Activated CD4-positive, alpha-beta T cell treated with anti-CD3 and anti-CD28 coated beads for 24 hours (primary cell): ENCODE measurements at places on chromosomes 1 and 21.

GRCh38 chr21:42539342-42539741 lies 25.7 kb downstream of the SLC37A1 start:
- DNase-seq, result no peak

GRCh38 chr1:203121186-203122015 lies 6.1 kb upstream of the ADORA1 start:
- no peak for DNase-seq

DNA sequence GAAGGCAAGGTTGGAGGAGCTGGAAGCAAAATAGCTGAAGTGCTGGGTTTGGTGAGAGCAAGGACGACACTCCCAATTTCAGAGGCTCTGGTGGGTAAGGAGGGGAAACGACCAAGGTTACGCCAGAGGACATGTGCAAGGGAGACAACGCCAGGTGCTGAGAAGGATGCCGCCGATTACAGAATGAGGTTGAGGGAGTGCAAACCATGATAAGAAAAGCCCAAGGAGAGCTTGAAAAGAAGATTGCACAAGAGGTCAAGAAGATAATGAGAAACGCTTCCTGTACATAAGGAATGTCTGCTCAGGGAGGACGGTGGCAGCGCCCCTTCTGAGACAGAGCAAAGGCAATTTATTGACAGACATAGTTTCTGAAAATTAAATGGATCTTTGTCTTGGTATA lies 382.0 kb upstream of the PROX1 start:
- no peak for DNase-seq

- no peak for DNase-seq
Observed at GRCh38 chr1:47180603-47181094, 9.2 kb downstream of the PDZK1IP1 start.

- DNase-seq, result peak; percentile 70
Observed at GRCh38 chr21:37257967-37258877, 8.9 kb downstream of the VPS26C start.

GRCh38 chr1:47669081-47669585 lies 231.3 kb downstream of the FOXD2 start:
- no peak for DNase-seq

GRCh38 chr1:41812453-41812852 lies 106.3 kb downstream of the HIVEP3 start:
- no peak for DNase-seq

DNA sequence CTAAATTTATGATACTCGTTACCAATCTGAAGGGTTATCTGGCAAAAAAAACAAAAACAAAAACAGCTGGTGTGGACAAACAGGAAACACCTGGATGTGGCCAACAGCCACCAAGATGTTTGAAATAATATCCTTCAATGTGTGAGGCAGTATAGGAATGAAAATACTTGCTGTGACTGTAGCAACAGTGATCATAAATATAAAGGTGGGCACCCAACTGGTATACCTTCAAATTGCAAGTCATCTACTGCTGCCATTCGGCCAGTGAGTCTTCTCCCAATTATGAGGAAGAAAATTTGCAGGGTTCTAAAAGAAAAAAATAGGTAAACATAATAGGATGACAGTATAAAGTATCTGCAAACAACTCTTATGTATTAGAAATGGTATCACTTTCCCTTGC lies 916 bp downstream of the YIPF1 start:
- DNase-seq, result no peak

DNA sequence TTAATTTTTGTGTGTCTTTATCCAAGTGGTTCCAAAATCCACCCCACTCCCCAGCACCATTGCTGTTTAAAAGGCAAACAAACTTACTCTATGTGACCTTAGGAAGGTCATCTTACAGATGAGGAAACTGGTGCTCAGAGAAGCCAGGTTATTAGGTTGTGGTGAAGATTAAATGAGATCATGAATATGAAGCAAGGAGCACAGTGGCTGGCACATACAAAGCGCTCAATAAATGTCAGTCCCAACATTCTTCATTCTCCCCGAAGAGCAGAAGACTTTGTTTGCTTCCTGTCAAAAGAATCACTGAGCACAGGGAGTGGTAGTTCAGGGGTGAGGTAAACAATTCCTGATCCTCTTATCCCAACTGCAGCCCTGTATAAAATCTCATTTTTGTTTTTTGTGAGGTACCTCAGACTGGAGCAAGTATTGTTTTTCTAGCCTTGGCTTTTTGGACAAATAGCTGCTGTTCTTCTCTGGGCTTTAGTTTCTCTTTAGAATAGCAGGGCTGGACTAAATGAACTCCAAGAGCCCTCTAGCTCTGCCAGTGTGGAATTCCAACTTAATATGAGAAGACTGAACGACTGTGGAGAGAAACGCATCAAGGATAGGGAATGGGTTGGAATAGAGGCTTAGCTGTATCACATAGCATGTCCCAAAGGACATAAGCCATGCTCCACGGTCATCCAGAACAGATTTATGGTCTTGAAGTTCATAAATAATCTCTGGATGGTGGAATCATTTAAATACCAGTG lies 455.3 kb upstream of the USP24 start:
- DNase-seq, result no peak

- DNase-seq, result no peak
Observed at GRCh38 chr21:42248783-42249597, 30.1 kb downstream of the ABCG1 start.

GRCh38 chr1:193827516-193827915 lies 641.1 kb upstream of the B3GALT2 start:
- no peak for DNase-seq

GRCh38 chr21:27369978-27370571 lies 403.2 kb upstream of the ADAMTS5 start:
- DNase-seq, result no peak

DNA sequence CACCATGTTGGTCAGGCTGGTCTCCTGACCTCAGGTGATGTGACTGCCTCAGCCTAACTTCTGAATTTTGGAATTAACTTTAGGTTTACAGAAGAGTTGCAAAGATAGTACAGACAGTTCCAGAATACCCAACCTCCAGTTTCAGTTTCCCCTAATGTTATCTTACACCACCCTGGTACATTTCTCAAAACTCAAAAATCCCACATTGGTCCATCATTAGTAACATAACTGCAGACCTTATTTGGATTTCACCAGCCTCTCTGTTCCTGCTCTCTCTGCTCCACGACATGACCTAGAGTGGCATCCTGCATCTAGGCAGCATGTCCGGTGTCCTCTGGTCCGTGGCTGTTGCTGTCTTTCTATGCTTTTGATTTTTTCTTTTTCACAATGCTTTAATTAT lies 5.0 kb upstream of the ZC3H12A start:
- DNase-seq, result no peak

DNA sequence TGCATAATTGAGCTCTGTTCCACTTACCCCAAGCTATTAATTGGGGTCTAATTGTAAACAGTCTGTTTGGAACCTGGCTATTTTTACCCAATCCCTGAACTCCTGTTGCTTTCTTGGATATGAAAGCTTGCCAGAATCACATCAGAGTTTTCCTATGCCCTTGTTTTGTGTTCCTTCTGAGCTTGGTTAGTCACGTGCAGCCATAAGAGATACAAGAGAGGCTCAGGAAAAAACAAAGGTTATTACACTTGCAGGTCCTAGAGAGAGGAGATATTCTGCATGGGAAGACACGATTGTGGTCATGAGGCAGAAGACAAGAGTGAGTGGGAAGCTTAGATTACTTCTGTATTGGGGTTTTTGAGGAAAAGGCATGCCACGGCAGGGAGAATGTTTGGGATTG lies 46.0 kb upstream of the RGL1 start:
- DNase-seq, result no peak

GRCh38 chr1:9537863-9538668 lies 1.2 kb upstream of the SLC25A33 start:
- no peak for DNase-seq

DNA sequence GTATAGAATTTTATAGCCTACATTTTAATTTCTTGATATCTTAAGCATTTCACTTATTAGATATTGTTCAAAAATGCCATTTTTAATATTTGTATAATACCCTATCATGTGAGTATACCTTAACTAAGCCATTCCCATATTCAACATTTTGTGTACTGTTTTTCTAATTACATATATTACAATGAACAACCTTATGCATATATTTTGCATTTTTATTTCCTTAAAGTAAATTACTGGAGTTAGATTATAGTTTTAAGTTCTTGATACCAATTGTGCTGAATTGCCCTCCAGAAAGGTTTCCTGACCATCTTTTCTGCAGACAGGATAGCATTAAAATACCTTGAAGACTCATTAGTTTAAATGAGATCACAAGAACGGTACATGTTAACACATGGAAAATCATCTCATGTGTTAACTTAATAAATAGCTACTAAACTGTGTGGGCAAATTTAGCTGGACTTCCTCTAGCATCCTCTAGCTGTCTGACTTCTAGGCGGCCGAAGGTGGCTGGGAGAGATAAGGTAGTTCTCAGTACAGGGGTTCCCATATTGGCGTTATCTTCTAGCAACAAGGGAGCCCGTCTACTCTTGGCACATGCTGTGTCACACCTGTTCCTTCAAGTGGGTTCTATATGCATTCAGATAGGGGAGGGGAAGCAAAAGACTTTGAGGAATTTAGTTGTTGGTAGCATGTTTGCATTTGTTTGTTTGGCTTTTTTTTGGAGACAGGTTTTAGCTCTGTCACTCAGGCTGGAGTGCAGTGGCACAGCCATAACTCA lies 8.9 kb downstream of the DCLRE1B start:
- DNase-seq, result no peak

DNA sequence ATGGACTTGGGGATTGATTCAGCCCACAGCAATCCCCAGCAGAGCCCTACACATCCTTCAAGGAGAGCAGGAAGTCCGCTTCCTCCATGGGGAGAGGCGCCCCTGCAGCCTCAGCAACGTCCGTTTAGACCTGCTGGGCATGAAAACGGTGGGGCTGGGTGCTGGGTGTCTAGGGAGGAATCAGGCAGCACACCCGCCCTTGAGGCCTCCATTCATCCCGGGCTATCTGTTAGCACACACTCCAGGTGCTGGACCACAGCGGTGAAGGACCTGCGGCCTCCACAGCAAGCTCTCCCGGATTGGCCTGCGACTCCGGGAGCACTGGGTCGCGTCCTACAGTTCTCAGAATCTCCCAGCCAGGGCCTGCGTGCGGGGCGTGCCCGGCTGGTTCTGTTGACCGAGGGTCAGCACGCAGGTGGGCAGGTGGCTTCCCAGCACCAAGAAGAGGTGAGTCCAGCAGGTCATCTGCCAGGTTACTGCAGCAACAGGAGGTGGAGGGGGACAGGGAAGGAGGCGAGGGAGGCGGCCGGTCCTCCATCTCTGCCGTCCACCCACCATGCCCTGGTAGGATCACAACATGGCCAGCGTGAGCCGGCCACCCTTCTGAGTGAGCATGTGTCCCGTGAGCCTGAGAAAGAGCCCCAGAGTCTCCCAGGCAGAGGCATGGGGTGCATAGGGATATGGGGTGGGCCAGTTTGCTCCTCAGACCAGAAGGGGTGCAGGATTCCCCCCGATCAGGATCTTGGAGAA lies 96.6 kb downstream of the RIPK4 start:
- DNase-seq, result no peak

DNA sequence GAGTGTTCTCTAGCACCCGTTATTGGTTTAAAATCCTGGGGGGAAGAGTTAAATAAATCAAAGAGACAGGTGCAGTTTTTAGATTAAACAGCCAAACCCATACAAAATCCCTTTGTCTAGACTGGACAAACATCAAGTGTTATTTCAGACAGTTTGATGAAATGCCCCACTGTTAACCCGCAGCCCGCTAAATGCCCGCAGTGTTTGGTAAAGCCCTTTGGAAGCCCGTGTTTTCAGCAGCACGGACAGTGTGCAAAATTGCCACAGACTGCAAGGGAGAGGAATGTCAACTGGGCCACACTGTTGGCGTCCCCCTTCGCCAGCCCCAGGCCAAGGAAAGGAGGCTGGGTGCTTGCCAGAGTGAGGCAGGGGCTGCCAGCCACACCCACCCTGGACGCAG lies 26.6 kb downstream of the AJAP1 start:
- DNase-seq, result no peak

- no peak for DNase-seq
Observed at GRCh38 chr1:1479547-1480487, 8.3 kb downstream of the ATAD3B start.

- DNase-seq, result no peak
Observed at GRCh38 chr1:91753878-91754277, 132.1 kb downstream of the TGFBR3 start.
